ENCODE measurements at places on chromosomes 3 and 15.

- DNase-seq: no peak
Measured at GRCh38 chr3:111691293-111691909, 96.3 kb upstream of the ZBED2 start.

- DNase-seq: peak; percentile 68
Measured at GRCh38 chr3:14243782-14244181, 65.2 kb downstream of the LSM3 start.

DNA sequence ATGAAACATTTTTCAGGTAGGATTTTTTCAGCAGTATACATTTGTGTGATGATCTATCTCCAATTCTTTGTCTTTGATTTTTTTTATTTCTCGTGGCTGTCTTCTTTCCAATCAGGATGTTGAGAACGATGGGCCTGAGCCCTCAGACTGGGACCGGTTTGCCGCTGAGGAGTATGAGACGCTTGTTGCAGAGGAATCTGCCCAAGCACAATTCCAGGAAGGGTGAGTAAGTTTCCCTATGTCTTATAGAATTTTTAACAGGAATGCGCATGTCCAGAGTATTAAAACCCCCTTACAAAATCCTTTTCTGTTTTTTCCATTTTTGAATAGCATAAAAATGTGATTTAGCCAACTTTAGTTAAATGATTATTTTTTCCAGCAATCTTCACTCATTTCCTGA is 90.0 kb downstream of the MSL2 start:
- no peak for DNase-seq

DNA sequence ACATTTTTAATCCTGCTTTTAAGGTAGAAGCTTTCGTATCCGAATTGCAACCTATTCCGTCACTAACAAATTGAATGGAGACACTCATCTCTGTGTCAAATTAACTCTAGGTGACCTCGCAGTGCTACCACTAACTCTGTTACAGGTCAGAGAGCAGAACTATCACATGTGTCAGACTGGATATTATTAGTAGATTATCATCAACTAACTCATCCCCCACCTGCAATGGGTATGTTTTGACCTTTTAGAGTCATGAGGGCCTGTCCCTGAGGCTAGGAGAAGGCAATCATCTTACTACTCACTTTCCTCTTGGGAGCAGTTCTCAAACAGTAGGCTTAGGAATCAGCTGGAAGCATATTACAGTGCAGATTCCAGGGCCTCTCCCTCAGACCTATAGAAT is 2.0 kb downstream of the GLDN start:
- no peak for DNase-seq

- no peak for DNase-seq
Measured at GRCh38 chr3:70899816-70900215, 587.4 kb upstream of the MDFIC2 start.

DNA sequence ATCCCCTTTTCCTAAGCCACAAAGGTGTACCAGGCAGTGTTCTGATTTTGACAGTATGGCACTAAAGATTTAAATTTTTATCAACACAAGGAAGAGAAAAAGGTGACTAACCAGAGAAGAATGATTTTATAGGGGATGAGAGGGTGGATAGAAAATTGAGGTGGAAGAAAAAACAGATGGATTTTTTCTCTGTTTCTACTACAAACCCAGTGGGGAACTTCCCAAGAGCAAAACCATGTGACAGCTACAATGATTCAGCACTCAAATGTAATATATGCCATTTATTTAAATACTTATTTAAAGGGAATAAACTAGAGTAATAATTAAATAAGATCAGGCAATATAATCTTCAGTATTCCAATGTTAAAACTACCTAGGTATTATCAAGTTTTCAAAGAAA is 11.1 kb downstream of the DCUN1D1 start:
- no peak for DNase-seq

GRCh38 chr3:13867732-13868131 is 12.1 kb downstream of the WNT7A start:
- no peak for DNase-seq

DNA sequence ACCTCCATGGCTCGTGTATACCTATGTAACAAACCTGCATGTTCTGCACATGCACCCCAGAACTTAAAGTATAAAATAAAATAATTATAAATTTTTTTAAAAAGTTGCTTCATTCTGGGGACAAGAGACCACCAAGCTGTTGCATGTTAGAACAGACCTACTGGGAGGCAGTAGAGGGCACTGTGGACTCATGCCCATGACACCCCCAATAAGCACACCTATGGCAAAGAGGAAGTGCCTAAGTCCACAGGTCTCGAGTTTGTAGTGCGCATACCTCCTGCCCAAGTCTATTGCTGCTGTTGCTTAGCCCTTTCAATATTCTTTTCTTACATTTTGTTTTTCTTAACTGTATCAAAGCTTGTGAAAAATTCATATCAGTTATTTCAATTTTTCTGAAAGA is 267.9 kb upstream of the THBS1 start:
- no peak for DNase-seq

DNA sequence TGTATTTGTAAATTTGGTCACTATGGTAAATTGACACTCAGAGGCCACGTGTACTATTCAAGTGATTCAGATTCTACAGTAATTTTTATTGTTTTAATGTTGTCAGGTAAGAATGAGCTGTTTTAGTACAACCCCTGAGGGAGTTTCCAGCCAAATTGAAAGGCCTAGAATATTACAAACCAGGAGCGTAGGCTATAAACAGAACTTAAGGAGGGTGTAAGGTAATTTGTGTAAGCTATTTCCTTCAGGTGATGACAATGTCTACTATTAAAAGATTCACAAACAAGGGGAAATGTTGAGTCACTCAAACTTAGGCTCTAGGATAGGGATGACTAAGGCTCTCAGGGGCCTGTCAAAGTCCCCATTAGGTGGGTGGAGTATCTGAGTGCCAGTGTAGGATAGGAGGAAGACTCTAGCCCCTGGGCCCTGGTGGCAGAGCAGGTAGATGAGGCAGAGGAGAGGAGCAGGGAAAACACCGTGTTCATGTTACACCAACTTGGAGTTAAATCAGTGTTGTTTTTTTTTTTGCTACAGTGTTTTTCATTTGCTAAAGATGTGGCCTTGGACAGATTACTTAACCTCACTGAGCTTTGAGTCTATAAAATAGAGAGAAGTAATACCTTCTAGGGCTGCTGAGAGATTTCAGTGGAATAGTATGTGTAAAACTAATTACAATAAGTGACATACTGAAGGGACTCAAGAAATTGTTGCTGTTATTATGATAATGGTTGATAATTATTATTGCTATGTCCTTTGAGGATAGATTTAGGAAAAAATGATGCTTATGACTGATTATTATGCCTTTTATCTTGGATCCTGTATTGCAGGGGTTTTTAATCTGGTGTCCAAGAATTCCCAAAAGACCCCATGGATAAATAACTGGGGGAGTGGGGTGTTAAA is 10.3 kb downstream of the TM4SF1 start:
- DNase-seq: no peak

GRCh38 chr3:9183011-9183410 is 66.4 kb downstream of the SRGAP3 start:
- no peak for DNase-seq

DNA sequence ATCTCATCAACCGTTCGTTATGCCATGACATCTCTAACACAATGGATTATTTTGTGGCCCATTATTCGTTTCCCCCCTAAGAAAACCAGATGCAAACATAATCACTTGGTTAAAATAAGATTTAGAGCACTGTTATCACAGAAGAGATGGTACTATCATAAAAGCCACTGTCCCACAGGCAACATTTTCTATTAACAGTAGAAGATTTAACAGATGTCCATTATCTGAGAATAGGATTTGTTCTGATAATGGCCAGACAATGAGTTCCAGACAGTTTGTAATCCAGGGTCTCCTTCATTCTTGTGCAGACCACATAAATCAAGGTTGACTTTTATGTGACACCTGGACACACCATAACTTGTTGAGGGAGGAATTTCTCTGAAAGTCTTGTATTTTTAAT is 153.1 kb downstream of the CLSTN2 start:
- DNase-seq: no peak

- DNase-seq: no peak
Measured at GRCh38 chr3:135199137-135199536, 404.1 kb downstream of the EPHB1 start.

- DNase-seq: no peak
Measured at GRCh38 chr3:154144825-154145465, 23.8 kb downstream of the ARHGEF26 start.

- no peak for DNase-seq
Measured at GRCh38 chr3:154098376-154098775, 22.8 kb upstream of the ARHGEF26 start.

DNA sequence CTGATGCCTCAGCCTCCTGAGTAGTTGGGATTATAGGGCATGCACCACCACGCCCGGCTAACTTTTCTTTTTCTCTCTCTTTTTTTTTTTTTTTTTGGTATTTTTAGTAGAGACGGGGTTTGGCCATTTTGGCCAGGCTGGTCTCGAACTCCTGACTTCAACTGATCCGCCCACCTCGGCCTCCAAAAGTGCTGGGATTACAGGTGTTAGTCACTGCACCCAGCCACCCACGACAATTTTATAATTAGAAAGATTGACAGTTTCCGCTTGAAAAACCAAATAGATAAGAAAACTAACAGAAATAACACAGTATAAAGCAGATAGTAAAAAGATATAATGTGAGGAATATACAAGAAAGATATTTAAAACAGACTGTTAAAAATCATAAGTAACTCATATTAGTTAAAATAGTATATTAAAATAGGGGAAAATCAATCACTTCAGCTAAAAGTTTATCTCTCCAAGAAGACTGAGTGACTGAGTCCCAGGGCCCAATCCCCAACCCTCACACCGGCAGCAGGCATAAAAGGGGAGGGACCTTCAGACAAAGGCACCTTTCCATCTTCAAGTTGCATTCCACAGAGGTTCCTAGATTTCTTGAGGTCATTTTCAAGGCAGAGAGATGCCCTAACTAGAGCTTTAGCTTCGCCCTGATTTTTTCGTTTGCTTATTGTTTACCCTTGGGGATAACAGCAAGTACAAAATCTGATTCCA is 1.4 kb upstream of the WHAMM start:
- DNase-seq: no peak

GRCh38 chr3:160754371-160754854 is 1.6 kb upstream of the PPM1L start:
- peak; percentile 45 for DNase-seq

All from ureter (tissue), 1 donor.